ENCODE measurements at places on chromosomes 4 and X. TPM values are rescaled to one million over a fixed set of nuclear protein-coding genes. Genes with fewer than 3 reads are reported as not detected.

- DNase-seq = no peak
These were observed 171.7 kb downstream of the PAPSS1 start for GRCh38 chr4:107548211-107548905.

- no peak for DNase-seq
These were observed 43.4 kb upstream of the KLF3 start for GRCh38 chr4:38620527-38621027.

Gene GUCY2F
- 0.18 TPM for total RNA-seq

DNA sequence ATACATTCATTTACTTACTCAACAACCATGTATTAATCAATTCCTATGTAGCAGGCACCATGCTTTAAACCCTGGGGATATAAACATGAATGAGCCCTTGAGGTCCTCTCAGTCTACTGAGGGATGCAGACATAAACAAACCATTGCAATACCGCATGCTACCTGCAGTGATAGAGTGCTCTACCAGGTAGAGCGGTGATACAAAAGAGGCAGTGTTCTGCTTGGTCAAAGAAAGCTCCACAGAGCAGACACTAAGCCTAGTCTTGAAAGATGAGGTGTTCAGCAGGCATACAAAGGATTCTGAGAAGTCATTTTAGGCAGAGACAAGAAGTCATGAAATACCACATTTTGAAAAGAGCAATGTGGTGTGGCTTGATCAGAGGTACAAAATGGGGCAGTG lies 26.9 kb upstream of the AMOT start:
- no peak for DNase-seq

GRCh38 chrX:29257521-29257920 lies 670.3 kb downstream of the IL1RAPL1 start:
- no peak for DNase-seq

GRCh38 chr4:151035328-151035727 lies 20.2 kb upstream of the LRBA start:
- no peak for DNase-seq

DNA sequence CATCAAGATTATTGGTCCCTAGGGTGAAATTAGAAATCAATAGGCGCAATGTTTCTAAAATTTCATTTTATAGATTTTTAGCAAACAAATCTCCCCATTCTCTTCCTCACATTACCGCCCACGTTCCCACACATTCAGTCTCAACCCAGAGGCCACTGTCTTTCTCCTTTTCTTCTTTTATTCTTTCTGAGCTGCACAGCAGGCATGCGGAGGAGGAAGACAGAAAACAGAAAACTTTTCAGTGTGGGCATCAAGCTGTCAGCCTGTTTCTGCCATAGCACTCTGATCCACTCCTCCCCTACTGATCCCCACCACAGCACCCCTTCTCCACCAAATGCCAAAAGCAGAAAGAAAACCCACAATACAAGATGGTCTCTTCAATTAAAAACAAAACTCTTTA lies 94.8 kb upstream of the ADAMTS3 start:
- DNase-seq = no peak

- DNase-seq = no peak
These were observed 532.8 kb downstream of the IL15 start for GRCh38 chr4:142169216-142169615.

DNA sequence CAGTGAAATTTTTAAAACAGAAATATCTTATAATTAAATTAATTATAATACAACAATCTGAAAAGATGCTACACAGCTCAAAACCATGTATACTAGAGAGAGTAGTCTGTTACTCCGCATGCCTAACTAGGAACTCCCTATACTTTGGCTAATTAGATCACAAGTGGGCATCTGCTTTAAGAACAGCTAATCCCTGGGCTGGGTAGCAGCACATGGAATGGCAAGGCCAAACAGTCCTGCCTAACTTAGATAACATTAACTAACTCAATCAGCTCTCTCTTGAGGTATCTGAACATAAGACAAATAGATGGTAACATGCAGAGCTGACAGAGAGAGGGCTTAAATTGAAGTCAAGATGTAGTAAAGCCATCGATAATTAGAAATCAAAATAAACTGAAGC lies 9.9 kb downstream of the CHIC2 start:
- no peak for DNase-seq

Gene RIBC1
- total RNA-seq = 1.7 TPM

Gene SERPINA7
- not detected for total RNA-seq

GRCh38 chr4:38805530-38806145 lies 1.0 kb upstream of the TLR1 start:
- no peak for DNase-seq

- DNase-seq = peak; percentile 20
These were observed 1.7 kb downstream of the FRAS1 start for GRCh38 chr4:78058591-78059523.

Gene XG
- not detected for total RNA-seq

Gene MAGED1
- total RNA-seq = 84.2 TPM

DNA sequence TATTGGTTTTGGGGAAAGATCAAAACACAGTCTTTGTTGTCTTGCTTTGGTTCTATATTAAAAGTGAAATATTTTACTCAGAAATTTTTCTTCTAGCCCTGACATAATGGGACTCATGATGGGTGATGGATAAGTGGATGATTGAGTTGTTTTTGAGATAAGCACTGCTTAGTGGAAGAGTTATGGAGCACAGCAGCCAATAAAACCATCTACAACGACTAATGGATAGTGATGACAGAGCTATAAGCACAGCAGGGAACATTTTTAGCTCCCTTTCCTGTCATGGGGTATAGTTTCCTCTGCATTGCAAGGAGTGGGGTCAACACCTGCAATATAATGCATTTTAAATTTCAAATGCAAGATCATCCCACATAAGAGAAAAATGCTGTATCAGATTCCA lies 812.4 kb downstream of the STPG2 start:
- DNase-seq = no peak

DNA sequence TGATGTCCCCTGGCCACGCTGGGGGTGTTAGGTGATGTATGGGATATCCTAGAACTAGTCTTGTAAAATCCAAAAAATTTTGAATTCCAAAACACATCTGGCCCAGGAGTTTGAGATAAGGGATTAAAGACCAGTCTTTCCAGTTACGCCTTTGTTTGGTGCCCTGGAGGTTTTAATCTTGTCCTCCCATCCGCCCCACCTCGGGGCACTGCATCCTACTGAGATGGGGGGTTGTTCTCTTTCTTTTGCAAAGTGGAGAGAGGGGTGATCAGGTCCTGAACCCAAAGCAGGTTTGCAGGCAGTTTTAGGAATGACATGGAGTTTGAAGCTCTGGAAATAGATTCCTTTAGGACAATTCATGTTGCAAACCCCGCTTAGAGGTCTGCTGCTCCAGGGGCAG lies 1.8 kb downstream of the SUV39H1 start:
- DNase-seq = no peak

Gene RHOXF1
- not detected for total RNA-seq

GRCh38 chr4:22739968-22740367 lies 47.2 kb downstream of the GBA3 start:
- no peak for DNase-seq

- DNase-seq = no peak
These were observed 393.0 kb upstream of the GNPDA2 start for GRCh38 chr4:45119376-45119775.

Gene PRAF2
- 9.0 TPM for total RNA-seq

Gene FLNA
- 131 TPM for total RNA-seq

DNA sequence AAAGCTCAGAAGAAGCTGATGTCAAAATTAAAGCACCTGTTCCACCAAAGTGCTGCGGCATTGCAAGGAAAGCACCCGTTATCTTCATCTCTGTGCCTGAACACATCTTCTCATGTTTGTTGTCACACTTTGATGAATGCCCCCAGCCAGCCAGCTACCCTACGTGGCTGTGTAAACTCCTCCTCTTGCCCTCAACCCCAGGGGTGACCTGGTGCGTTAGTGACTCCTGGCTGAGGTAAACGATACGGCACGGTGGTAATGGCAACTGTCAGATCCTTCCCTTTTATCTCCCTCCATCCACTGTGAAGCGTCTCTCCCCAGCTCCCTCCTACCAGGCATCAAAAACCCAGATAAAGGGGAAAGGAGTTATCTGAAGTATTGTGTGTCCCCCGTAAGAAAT lies 90.6 kb upstream of the WWC2 start:
- DNase-seq = no peak

Gene ARHGAP6
- total RNA-seq = 5.1 TPM

- no peak for DNase-seq
These were observed 83.1 kb downstream of the GUCY2F start for GRCh38 chrX:109398833-109399232.

- DNase-seq = no peak
These were observed 28.9 kb upstream of the HMX1 start for GRCh38 chr4:8900588-8900987.

DNA sequence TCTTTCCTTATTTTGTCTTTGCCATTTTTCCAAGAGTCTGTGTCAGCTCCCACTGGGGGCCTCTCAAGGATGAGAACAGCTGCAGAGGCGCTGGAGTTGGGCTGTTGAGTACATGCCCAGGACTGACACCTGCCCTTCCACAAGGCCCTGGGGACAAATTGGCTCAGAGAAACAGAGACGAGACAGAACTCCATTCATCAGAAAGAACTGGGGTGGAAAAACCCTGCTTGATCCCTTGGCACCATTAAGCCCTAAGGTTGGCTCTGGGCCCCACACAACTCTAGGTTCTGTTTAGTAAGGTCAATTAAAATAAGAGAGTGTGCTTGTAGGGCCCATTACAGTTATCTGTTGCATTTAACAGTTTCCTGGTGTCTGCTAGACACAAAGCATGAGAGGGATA lies 63.6 kb downstream of the DCX start:
- DNase-seq = no peak

DNA sequence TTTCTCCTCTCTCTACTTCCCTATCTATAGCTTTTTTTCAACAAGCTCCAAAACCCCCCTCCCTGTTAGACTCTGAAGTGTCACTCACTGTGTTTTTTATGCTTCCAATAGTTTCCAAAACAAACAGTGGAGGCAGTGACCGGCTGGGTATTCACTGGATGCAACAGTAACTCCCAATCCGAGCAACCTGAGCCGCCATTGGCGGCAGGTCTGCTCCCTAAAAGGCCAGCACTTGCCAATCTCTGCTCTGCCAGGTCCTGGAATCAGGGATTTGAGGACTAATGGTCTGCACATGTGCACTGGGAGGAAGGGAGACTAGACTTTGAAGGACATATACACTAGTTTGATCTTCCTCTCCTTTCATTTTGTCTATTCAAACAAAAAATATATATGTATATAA lies 7.1 kb downstream of the TBX22 start:
- no peak for DNase-seq

DNA sequence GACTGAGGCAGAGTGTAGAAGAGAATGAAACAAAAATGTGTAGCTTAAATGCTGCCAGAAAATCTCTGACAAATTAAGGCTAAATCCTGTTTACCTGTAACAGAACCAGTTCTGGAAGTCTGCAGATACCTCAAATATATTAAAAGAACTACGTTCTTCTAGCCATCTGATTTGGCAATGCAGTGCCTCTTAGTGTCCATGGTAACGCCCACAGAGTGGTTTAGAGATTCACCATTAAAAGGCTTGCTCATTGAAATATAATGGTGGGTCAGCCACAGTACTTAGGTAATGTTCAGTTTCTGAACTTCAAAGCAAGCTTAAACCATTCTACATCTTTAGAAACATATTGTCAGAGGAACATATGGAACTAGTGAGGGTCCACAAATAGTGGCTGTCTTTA lies 23.2 kb upstream of the LUZP4 start:
- no peak for DNase-seq

DNA sequence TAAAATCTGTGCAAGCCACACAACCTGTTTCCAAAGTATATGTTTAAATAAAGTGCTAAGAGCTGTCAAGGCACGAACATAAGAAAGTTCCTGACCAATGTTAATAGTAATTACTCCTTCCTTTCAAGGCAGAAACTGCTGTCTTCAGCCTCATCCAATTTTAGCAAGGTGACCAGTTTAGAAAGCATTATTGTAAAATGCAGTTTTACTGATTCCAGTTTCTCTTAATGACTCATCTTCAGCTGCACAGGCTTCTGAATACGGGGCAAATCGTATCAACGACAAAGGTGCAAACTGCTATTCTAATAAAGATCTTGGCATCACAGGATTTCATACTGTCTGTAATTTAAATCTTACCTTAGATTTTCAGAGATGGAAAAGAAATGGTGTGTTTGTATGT lies 87.5 kb downstream of the PPP3CA start:
- no peak for DNase-seq

DNA sequence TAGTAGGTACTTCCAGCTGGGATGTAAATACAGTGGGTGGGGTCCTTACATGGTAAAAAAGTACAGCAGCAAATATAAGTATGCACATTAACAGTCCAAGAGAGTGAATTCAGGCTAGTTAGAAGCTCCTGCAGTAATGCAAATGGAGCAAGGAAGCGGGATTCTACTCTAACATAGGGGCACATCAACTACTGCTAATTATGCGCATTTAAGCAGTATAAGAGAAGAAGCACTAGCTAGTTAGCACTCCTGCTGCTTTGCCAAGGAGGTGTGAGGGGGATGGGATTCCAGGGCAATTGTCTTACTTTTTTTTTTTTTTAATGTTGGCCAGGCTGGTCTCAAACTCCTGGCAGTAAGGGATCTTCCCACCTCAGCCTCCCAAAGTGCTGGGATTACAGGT lies 284.1 kb downstream of the CHIC1 start:
- no peak for DNase-seq

DNA sequence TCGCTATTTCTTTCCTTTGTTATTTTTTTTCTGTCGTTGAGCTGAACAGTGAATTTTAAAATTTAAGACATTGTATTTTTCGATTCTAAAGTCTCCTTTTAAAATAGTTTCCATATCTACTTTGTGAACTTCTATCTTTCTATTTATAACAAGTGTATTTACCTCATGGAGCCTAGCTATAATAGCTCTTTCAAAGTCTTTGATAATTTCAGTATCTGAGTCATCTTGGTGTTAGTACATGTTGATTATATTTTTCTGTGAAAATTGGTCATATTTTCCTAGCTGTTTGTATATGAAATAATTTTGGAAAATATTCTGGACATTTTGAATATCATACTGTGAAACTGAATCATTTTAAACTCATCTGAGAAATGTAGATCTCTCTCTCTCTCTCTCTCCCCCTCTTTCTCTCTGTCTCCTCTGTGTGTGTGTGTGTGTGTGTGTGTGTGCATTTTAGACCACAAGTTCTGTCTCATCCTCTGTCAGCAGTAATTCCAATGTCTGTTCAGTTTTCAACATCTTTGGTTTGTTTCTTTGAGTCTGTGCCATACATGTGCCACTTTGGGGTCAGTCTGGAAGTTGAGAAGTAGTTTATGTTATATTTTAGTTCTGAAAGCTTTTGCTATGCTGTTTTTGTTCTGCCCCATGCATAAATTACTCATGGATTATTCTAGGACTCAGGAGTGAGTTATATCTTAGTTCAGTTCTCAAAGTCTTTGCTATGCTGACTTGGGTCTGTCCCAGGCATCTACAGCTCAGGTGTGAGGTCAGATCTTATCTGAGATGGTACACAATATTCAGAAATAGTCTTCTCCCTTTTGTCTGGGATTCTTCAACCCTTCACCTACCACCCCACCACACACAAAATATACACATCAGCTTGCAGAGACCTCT lies 366.4 kb upstream of the CASK start:
- no peak for DNase-seq

Data from cerebellum (tissue), 4 donors.